ENCODE measurements at places on chromosomes 11 and 22.

DNA sequence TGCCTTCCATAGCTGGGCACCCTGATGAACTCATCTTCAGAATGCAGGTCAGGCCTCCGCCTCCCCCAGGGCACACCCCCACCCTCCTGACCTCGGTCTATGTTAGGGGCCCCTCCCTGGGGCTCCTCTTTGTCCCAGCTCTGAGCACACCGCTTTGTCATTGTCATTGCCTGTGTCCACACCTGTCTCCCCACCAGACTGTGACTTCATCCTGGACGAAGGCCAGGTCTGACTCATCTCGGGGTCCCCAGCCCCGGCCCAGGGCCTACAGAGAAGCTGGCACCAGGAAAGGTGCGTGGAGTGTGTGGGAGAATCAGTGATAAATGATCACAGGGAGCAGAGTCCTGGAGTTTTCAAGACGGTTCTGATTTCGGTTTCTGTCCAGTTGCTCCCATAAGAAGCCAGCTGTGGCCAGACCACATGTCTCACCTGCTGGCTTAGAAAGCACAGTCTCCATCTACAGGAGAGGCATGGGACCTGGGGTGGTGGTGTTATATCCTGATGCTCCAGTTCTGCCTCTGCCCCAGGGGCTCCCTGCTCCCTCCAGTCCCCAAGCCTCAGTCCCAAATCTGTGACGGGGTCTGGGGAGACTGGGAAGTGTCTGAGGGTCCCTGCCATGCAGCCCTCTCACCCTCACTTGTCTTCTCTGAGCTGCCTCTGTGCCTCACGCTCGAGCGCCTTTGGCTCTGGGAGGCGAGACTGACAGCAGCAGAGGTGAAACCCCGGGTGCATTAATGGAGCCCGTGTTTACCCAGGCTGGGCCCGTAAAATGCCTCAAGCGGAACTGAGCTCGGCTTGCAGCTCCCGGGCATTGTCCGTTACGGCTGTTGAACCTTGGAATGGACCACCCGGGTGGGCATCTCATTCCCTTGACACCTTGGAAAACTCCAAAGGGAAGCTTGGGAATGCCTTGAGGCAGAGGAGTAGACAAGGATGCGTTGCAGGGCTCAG is 85.5 kb upstream of the WNT11 start:
- DNase-seq, result no peak

- DNase-seq, result no peak
These were observed 368.8 kb downstream of the AASDHPPT start for GRCh38 chr11:106446302-106446701.

DNA sequence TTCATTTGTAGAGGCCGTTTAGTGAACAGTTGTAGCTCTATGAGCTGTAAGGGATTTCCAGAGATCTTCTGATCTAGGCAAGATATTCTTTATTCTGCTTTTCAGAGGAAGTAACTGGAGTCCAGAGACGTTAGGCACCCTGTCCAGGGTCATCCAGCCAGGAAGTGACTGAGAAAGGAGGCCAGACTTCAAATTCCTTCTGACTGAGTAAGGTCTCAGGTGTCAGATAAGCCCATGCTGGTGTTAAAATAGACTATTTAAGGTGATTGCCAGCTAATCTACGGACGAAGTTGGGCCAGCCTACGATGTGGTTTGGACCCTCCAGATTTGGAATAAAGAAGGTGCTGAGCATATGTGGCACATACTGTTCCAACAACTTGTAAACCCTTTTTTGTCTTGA is 54.6 kb downstream of the GRIK4 start:
- DNase-seq, result no peak

- DNase-seq, result no peak
These were observed 4.1 kb downstream of the ADORA2A start for GRCh38 chr22:24431309-24432034.
